ENCODE measurements at places on chromosomes 4 and X.

GRCh38 chrX:11591723-11592346, 73.9 kb downstream of the ARHGAP6 start:
- DNase-seq = no peak

DNA sequence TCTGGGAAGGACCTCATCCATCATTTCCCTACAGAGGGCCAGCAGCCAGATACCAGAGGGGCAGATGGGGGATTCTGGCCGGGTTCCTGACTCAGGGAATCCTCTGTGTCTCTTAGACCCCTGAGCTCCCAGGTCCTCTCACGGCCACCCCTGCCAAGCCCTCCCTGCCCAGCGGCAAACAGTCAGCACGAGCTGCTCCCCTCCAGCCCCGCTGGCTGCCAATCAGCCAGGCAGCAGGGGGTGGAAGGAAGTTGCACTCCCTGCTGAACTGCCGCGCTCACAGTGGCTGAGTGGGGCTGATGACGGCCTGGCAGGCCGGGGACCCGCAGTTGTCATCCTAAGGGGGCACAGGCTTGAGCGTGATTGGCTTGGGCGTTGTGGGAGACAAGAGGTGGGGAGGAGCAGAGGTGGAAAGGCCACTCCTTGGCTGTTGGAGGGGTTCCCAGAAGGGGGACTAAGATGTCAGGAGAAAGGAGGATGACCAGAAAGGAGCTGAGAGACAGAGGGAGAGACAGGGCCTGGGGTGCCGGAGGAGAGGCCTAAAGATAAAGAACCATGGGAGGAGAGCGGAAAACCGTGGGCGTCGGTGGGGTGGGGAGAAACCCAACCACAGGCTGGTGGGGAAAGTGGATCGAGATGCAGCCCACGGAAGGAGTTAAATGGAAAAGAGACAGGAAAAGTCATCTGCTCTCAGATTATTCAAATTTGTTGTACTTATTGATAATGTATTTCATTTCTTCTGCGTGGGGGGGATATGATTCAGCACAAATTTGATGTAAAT, 4.4 kb upstream of the CCDC149 start:
- DNase-seq = no peak

- no peak for DNase-seq
Observed at GRCh38 chr4:168488869-168489274, 8.0 kb upstream of the PALLD start.

- no peak for DNase-seq
Observed at GRCh38 chr4:14767142-14767541, 235.1 kb upstream of the CPEB2 start.

- no peak for DNase-seq
Observed at GRCh38 chr4:121792966-121793365, 8.2 kb upstream of the EXOSC9 start.

GRCh38 chr4:119172223-119172622, 36.6 kb downstream of the MYOZ2 start:
- DNase-seq = no peak

- DNase-seq = no peak
Observed at GRCh38 chr4:127778102-127778501, 4.0 kb upstream of the HSPA4L start.

DNA sequence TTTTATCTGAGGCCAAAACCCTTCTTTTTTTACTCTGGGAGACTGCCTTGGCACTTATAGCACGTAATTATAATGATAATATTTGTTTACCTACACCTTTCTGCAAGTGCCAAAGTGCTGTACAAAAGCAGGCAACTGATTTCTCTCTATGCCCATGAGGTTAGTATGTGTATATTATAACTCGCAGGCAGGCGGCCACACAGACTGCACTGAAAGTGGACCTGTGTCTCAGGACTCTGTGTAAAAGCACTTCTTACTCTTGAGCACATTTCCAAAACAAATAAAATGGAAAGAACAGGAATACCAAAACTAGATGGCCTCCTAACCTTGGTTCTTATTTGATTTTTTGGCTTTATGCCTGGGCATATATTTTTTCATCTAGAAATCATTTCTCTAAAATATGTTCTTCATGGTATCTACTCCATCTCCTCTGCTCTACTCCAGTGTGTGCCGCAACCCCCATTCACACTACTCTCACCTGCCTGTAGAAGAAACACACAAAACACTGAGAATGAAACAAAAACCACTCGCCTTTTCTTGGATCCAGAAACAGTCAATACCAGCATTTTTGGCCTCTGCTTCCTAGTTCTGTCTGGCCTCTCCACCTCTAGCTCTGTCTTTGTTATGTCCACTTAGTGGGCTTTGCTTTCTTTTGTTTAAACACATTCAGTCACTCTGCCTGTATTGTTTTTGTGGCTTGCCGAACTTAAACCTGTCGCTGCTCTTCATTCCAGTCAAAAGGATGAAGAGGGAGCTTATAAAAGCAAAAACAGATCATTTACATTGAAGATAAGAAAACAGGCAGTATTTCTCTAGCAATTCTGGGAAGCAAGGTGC, 934.5 kb upstream of the TENM3 start:
- no peak for DNase-seq

DNA sequence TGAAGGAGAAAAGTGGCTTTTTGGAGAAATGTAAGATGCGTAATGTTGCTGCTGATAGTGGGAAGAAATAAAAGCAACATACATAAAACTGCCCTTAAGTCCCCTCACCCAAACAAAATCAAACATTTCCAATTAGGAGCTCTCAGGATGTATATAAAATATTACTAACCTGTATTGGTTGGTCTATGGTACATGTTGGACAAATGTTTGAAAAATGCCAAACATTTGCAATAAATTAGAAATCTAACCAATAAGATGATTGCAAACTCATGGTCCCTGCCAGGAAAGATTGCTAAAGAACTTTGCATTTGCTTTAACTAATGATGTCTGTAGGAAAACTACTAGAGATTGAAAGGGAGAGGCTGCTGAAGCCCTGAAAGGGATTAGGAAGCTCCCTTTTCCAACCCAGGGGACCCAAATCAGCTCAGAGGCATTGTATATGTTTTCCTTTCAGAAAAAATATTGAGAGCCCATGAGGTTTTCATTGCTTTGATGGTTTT, 1.8 kb downstream of the SFRP2 start:
- no peak for DNase-seq

DNA sequence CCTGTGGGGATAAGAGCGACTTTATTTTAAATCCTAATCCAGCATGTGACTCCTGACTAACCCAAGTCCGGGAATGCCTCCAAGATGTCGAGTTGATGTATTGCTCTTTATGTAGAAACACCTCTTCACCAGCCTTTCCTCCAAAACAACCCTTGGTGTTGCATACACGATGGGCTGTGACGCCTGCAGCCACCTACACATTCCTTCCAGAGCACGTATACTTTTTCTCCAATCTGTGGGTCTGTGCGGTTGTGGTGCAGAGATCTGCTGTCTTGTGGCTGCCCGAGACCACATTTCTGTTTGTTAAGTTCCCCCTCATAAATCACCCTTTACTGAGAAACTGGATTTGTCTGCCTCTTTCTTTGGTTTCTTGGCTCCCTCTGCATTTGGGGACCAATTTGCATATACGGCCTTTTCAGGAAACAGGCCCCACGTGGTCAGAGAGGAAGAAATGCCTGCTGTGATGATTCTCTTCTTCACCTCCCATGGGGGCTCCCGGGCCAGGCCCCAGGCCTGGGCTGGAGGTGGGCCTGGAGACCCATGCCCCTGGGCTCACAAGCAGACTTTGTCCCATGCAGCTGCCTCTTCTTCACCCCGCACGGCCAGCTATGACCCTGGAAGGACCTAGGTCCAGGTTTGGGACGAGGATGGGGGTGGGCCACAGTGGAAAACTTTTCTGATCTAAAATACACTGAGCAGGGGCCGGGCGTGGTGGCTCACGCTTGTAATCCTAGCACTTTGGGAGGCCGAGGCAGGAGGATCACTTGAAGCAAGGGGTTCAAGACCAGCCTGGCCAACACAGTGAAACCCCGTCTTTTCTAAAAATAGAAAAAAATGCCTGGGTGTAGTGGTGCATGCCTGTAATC, 21.4 kb upstream of the AFAP1 start:
- no peak for DNase-seq

DNA sequence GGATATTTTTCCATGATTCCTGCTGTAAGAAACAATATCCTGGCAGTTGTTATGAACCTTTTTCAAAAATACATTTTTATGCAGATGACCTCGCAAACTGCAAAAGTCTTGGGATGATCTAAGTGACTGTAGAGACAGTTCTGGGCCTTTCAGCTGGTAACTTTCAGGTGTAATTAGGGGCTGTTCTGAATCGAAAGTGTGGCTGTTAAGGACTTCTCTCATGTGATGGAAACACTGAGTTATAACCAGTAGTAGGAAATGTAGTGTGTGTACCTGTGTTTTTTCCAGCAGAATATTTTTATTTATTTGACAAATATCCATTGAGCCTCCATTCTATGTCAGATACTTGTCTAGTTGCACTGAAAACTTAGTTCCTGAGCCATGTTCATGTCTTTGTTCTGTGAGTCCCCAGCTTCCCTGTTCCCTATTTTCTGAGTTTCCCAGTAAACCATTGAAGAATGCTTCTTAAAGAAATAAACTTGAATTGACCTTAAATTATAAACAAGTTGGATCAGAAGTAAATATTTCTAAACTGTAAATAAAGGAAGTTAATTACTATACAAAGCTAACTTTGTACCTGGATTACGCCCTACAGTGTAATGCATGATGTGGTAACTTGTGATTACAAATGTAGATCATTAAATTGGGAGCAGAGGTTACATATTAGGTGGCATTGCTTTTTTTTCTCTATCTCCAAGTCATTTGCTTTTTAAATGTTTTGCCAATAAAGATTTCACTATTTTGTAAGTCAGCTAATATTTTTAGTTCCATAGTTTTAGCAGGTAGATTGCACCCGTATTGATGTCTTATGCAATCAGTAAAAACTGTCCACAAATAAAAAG, 33.7 kb upstream of the HPGD start:
- no peak for DNase-seq

DNA sequence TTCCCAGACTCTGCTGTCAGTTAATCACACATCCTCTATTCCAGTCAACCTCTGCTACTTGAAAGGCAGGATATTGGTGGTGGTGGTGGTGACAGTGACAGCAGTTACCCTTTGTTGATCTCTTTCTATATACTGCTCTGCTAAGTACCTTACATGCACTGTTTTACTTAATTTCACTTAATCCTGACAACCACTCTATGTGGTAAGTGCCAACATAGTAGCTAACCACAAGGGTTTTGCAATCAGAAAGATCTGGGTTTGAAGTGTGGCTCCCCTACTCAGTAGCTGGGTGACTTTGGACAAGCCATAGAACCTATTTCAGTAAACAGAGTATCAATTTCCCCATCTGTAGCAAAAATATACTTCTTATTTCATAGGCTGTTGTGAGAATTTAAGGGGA, 24.2 kb upstream of the F9 start:
- DNase-seq = no peak

DNA sequence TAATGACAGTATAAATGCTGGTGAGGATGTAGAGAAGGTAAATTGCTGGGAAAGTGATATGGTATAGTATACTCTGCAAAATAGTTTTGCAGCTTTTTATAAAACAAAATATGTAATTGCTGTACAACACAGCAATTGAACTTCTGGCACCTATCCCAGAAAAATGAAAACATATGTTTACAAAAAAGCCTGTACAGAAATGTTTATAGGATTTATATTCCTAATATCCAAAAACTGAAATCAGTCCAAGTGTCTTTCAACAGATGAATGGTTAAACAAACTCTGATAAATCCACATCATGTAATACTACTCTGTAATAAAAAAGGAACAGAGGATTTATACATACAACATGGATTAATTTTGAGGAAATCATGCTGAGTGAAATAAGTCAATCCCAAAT, 198.4 kb upstream of the ACTRT1 start:
- DNase-seq = no peak

DNA sequence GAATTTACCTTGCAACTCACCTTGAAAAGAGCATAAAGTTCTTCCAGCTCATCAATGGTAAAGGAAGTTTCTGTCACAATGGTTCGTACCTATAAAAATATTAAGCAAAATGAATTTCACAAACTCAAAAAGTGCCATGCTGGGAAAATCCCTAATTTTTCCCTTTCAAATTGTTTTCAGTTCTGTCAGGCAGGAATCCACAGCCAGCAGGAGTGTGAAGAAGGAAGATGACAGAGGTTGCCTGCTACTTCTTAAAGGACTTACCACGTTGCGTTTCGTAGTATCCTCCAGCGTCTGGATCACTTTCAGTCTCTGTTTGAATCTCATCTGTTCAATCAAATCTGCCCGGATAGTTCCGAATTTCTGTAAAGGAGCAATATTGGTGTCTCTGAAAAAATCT, 70.3 kb upstream of the UCP1 start:
- DNase-seq = no peak

DNA sequence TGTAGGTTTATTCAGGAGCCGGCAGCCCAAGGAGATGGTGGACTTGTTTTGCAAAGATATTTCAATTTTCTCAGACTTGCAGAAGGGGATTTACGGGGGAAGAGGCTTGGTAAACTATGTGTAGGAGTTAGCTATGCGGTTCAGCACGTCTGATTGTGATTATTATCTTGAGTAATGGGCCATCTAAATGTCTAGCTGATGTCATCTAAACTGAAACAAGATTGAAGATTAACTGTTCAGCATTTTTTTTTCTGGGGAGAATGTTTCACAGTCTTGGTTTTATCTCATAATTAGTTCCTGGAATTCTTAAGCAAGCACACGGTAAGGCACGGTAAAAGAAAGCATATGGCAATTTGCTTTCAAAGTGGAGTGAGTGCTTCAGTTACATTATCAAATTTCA, 207.3 kb upstream of the CXorf51B start:
- no peak for DNase-seq

- no peak for DNase-seq
Observed at GRCh38 chrX:15977644-15978043, 123.0 kb upstream of the AP1S2 start.

GRCh38 chr4:8352368-8353157, 83.0 kb downstream of the HTRA3 start:
- no peak for DNase-seq
